Calu3 (cell line): ENCODE measurements at places on chromosomes 1 and 21. TPM values are rescaled to one million over a fixed set of nuclear protein-coding genes. Genes with fewer than 3 reads are reported as not detected.
A peak's percentile ranks its signal among the peaks of the same experiment; 100 is the strongest.

The C1orf115 gene
- total RNA-seq, result 5.1 and 8.5 TPM in 2 replicates

- H3K4me1 ChIP-seq, result no peaks in the 10 kb centered on the region
- no peak overlapping the region for H3K27ac ChIP-seq
- peaks cover 77% of the 10 kb centered on the region for H3K27me3 ChIP-seq
Measured at GRCh38 chr1:33640114-33640660, 167.7 kb downstream of the ZSCAN20 start.

The PRKACB gene
- 28.5 and 30.3 TPM in 2 replicates for total RNA-seq

DNA sequence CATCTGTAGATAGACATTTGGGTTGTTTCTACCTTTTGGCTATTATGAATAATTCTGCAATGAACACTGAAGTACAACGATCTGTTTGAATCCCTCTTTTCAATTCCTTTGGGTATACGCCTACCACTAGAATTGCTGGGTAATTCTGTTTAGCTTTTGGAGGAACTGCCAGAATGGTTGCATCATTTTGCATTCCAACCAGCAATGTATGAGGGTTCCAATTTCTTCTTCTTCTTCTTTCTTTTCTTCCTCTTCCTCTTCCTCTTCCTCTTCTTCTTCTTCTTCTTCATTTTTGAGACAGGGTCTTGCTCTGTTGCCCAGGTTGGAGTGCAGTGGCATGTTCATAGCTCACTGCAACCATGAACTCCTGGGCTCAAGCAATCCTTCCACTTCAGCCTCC, 13.8 kb upstream of the THEM5 start:
- no peaks in the 10 kb centered on the region for H3K27me3 ChIP-seq
- H3K4me1 ChIP-seq, result peaks cover 11% of the 10 kb centered on the region
- no peak for DNase-seq

GRCh38 chr1:153544453-153545066, 1.0 kb downstream of the S100A4 start:
- DNase-seq, result no peak
- peak overlapping the region; percentile 94 for H3K27ac ChIP-seq
- no peaks in the 10 kb centered on the region for H3K27me3 ChIP-seq
- peaks cover 87% of the 10 kb centered on the region for H3K4me1 ChIP-seq

DNA sequence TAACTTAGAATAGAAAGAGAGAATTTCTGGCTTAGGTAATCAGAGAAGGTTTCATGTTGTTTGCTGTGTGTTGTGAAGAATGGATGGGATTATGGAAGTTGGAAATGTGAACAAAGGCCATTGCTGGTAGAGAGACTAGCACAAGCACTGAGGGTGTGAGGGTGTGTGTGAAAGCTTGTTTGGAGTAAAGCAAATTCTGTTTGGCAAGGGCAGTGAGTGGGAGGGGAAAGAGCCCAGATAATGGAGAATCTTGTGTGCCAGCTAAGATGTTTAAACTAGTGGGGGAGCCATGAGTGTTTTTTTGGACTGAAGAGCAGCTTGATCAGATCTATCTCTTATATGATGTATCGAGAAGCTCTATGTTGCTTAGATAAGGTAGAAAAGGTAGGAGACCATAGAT, 107.1 kb downstream of the DISP1 start:
- no peak overlapping the region for H3K4me3 ChIP-seq
- no peaks in the 10 kb centered on the region for H3K27me3 ChIP-seq
- no peaks in the 10 kb centered on the region for H3K36me3 ChIP-seq
- DNase-seq, result no peak

The NUAK2 gene
- total RNA-seq, result 2.6 and 3.7 TPM in 2 replicates

- no peak within 1 kb of the TSS for H3K27ac ChIP-seq
- H3K36me3 ChIP-seq, result peaks cover 8% of the 10 kb centered on the region
- DNase-seq, result no peak
Measured at GRCh38 chr1:66533804-66534740, at the start of gene SGIP1. Gene SGIP1, plus strand, starts transcription at chr1:66534153. Its CDS starts 206 bp downstream, at chr1:66534359.

GRCh38 chr1:45206808-45207623, 611 bp upstream of the ZSWIM5 start:
- DNase-seq, result no peak
- peak overlapping the region; percentile 64 for H3K4me3 ChIP-seq

- peak overlapping the region; percentile 89 for H3K4me3 ChIP-seq
- H3K36me3 ChIP-seq, result peaks cover 70% of the 10 kb centered on the region
- no peaks in the 10 kb centered on the region for H3K27me3 ChIP-seq
- no peak for DNase-seq
- peaks cover 56% of the 10 kb centered on the region for H3K4me1 ChIP-seq
- peak overlapping the region; percentile 97 for H3K27ac ChIP-seq
Measured at GRCh38 chr1:234611225-234611846, 1.4 kb upstream of the IRF2BP2 start.

The CRYBG2 gene
- 6.4 and 17.6 TPM in 2 replicates for total RNA-seq

- DNase-seq, result no peak
- no peak overlapping the region for H3K4me3 ChIP-seq
- H3K27ac ChIP-seq, result no peak overlapping the region
- H3K36me3 ChIP-seq, result no peaks in the 10 kb centered on the region
- H3K27me3 ChIP-seq, result no peaks in the 10 kb centered on the region
- H3K4me1 ChIP-seq, result no peaks in the 10 kb centered on the region
Measured at GRCh38 chr1:195738966-195739650, 869.1 kb downstream of the KCNT2 start.

DNA sequence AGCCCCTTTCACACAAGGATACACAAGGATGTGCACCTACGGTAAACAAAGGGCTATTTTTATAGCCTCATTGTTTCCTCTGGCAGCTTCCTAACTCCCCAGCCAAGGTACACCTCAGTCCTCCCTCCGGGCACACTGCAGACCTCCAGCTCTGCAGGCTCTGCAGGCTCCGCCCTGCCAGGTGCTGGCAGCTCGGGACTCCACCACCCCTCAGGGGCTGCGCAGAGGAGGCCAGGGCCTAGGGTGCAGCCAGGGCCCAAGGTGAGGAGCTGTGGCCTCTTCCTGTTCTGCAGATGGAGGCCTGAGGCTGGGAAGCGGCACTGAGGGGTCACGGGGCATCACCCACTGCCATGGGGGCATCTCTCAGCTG, 19.8 kb upstream of the CLSTN1 start:
- no peaks in the 10 kb centered on the region for H3K27me3 ChIP-seq
- no peaks in the 10 kb centered on the region for H3K36me3 ChIP-seq
- no peak overlapping the region for H3K4me3 ChIP-seq
- no peak overlapping the region for H3K27ac ChIP-seq

- H3K27me3 ChIP-seq, result no peaks in the 10 kb centered on the region
- H3K27ac ChIP-seq, result no peak overlapping the region
- no peaks in the 10 kb centered on the region for H3K36me3 ChIP-seq
- H3K4me1 ChIP-seq, result peaks cover 18% of the 10 kb centered on the region
Measured at GRCh38 chr1:94952539-94952938, 25.6 kb upstream of the CNN3 start.

- no peak overlapping the region for H3K27ac ChIP-seq
- H3K4me3 ChIP-seq, result no peak overlapping the region
- peak; percentile 28 for DNase-seq
- no peaks in the 10 kb centered on the region for H3K36me3 ChIP-seq
- H3K4me1 ChIP-seq, result no peaks in the 10 kb centered on the region
Measured at GRCh38 chr1:4655674-4656532, 1.5 kb downstream of the AJAP1 start.

- no peak for DNase-seq
- H3K27me3 ChIP-seq, result no peaks in the 10 kb centered on the region
- no peaks in the 10 kb centered on the region for H3K4me1 ChIP-seq
- H3K36me3 ChIP-seq, result no peaks in the 10 kb centered on the region
- H3K27ac ChIP-seq, result no peak overlapping the region
- H3K4me3 ChIP-seq, result no peak overlapping the region
Measured at GRCh38 chr1:19936061-19936750, 12.8 kb upstream of the PLA2G2E start.

The LCA5L gene
- 1.7 and 2.0 TPM in 2 replicates for total RNA-seq

DNA sequence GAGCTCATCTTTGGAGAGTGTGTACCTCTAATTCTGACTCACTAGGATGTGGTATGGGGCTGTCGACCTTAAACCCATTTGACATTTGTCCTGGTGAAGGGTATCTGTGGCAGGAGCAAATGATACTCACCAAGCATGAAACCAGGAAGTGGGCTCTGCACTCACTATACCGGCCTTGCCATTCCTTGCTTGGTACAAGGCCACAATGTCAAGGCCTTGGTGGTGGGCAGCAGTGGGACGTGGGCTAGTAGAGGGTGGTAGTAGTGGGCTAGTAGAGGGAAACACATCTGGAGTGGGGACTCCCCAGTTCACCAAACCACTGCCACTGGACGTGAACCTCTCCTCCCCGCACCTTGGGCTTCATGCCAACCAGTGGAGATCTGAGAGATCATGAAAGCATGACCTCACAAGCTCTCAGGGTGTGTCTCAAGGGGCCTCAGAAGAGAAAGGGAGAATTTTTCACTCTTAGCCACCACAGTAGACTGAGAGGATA, 11.5 kb downstream of the TNFSF4 start:
- peaks cover 2% of the 10 kb centered on the region for H3K36me3 ChIP-seq
- no peak overlapping the region for H3K27ac ChIP-seq
- peaks cover 9% of the 10 kb centered on the region for H3K4me1 ChIP-seq
- no peaks in the 10 kb centered on the region for H3K27me3 ChIP-seq
- H3K4me3 ChIP-seq, result no peak overlapping the region
- no peak for DNase-seq

The SPRR2E gene
- total RNA-seq, result not detected in 2 replicates

- peaks cover 42% of the 10 kb centered on the region for H3K36me3 ChIP-seq
- no peak overlapping the region for H3K4me3 ChIP-seq
- H3K4me1 ChIP-seq, result no peaks in the 10 kb centered on the region
- no peaks in the 10 kb centered on the region for H3K27me3 ChIP-seq
Measured at GRCh38 chr1:156801409-156802121, 15.1 kb downstream of the SH2D2A start.

DNA sequence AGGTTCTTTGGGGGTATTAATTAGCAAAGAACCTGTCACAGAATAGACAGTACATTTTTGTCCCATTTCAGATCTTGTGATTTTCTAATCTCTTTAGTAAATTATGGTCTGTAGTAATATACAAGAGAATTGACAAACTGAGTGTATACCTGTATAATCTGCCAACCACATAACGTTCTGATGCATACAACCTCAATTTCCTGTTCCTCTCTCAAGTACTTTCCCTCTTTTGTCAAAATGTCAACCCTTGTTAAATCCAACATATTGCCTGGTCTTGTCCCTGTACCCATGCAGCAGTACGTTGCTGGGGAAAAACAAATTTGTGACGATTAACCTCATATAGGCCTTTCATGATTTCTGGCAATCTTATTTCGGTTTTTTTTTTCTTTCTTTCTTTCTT, 1.1 kb downstream of the ARV1 start:
- no peaks in the 10 kb centered on the region for H3K4me1 ChIP-seq
- H3K4me3 ChIP-seq, result no peak overlapping the region
- no peak overlapping the region for H3K27ac ChIP-seq
- H3K36me3 ChIP-seq, result peaks cover 10% of the 10 kb centered on the region
- H3K27me3 ChIP-seq, result no peaks in the 10 kb centered on the region

The CFHR1 gene
- not detected in 2 replicates for total RNA-seq

DNA sequence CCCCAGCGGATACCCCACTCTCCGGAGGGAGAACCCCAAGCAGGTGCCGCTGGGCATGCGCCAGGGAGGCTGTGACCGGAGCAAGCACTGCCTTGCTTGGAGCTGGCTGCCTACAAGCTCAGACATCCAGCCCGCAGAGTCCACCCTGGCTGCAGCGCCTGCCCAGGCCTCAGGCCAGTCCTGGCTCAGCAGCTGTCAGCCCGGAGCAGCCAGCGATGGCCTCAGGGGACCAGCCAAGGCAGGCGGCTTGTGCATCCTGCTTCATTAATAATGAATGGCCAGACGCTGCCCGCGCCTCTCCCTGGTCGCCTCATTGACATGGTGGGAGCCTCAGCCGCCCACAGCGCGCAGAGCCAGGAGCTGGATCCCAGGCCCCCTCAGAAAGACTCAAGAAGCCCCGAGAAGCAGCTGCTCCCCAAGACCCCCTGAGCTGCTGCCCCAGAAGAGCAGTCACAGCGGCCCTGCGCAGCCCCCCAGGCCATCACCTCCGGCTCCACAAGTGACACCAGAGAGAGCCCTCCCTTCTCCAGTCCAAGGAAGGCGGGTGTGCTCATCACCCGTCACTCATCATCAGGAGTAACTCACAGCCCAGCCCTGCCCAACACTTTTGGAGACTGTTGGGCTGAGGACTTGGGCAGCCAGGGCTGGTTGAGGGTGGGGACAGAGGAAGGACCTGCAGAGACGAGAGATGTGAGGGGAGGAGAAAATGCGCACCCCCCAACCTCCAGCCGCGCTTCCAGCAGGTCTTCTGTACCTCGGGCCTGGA, 19.6 kb downstream of the KCNAB2 start:
- no peak for DNase-seq
- no peak overlapping the region for H3K27ac ChIP-seq
- peaks cover 12% of the 10 kb centered on the region for H3K27me3 ChIP-seq

DNA sequence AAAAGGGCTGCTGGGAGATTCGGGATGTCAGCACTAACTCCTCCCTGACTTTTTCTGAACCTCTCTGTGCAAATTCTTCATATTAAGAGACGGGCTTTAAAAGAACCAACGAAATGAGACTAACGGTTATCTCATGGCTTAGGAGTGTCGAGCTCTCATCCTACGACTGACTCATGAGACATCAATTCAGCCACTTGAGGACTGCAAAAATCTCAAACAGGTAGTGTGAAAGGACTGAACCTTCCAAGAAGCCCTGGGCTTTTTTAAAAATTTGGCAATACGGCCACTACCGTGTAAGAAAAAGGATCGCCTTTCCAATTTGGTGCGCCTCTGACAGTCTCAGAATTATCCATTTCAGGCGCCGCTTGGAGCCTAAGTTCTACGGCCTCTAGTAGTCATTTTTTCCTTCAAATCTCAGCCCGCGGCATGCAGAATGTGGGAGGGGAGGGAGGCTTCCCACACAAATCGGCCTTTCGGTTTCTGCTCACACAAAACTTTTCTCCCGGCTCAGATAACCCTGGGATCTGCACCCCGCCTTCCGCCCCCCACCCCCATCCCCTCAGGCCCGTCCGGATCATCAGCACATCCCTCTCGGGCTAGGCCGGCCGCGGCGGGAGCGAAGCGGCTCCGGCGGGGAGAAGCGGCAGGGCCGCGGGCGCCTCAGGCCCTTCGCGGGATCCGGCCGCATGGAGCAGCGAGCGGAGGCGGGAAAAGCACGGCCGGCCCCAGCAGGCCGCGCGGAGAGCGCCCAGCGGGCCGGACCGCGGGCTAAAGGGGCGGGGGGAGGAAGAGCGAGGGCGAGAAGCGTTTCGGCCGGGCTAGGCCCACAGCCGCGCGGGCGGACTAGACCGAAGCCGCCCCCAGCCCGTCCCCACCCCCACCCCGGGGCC, 618 bp downstream of the HNRNPR start:
- H3K27me3 ChIP-seq, result no peaks in the 10 kb centered on the region
- peaks cover 14% of the 10 kb centered on the region for H3K4me1 ChIP-seq
- H3K4me3 ChIP-seq, result peak overlapping the region; percentile 83

GRCh38 chr1:14871218-14871970, 272.9 kb downstream of the KAZN start:
- no peak overlapping the region for H3K27ac ChIP-seq
- no peaks in the 10 kb centered on the region for H3K36me3 ChIP-seq
- no peak overlapping the region for H3K4me3 ChIP-seq
- H3K4me1 ChIP-seq, result no peaks in the 10 kb centered on the region
- peaks cover 28% of the 10 kb centered on the region for H3K27me3 ChIP-seq

DNA sequence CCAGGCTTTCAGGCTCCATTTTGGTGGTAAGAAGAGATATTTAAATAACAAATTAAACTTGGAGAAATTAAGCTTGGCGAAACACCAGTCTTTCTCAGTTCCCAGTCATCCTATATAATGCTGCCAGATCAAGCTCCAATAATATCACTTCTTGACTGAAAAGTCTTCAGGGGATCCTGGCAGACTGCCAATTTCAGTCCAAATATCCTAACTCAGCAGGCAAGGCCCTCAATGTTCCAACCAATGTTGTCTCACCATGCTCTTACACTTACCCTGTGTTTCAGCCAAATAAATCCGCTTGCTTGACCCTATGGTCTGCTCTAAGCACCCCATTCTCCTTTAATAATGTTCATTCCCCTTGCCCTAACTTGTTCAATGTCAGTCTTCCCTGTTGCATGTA, 39.9 kb upstream of the BCL10 start:
- no peak overlapping the region for H3K4me3 ChIP-seq
- no peaks in the 10 kb centered on the region for H3K27me3 ChIP-seq
- H3K36me3 ChIP-seq, result peaks cover 22% of the 10 kb centered on the region
- no peak overlapping the region for H3K27ac ChIP-seq
- DNase-seq, result no peak

The WNT3A gene
- total RNA-seq, result not detected in 2 replicates
